Stimulated activated CD4-positive, alpha-beta T cell treated with anti-CD3 and anti-CD28 coated beads, Interleukin-15, amount 100 ng/mL, for 48 hours (primary cell): ENCODE measurements at places on chromosomes 11 and 22.

DNA sequence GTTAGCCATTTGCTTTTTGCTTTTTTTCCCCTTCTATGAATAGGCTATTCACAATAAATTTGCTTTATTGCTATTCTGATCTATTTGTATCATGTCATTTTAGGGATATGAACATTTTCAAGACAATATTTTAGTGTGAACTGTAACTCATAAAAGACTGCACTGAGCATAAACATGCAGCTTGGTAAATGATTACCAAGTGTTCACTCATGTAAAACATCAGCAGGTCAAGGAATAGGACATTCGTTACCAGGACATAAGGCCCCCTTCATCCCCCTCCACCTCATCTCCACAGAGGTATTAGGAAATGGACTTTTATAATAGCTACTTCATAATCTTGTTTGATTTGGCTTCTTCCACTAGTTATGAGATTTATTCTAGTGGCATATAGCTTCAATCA is 12.4 kb downstream of the NLRP14 start:
- no peak for DNase-seq

GRCh38 chr11:64910451-64911093 is 6.4 kb downstream of the ATG2A start:
- DNase-seq = no peak

GRCh38 chr11:118699506-118700220 is 20.2 kb upstream of the TREH start:
- no peak for DNase-seq

DNA sequence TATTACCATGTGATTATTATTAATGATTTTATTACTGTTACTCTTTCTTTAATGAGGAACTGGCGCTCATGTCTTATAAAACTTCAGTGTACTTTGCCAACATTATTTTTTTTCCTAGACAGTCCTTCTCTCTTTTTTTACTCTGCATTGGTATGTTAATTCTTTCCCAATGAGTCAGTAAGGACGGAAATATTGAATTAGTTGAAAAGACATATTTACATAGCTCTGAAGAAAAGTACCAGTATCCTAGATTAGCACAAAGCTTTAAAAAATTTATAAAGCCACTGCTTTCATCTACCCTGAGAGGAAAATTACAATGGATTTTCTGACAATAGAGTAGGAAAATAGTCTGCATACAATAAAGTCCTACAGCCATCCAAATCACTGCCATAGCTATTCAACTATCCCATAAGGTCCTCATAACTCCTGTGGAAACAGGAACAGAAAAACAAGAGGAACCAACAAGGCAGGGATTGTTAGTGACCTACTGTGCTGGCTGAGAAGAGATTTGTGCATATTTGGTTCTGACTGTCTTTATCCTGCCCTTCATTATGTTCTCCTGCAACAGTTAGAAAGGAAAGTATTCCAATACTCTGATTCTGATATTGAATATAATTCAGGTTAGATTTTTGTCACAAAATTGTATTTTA is 314.4 kb downstream of the AASDHPPT start:
- no peak for DNase-seq

DNA sequence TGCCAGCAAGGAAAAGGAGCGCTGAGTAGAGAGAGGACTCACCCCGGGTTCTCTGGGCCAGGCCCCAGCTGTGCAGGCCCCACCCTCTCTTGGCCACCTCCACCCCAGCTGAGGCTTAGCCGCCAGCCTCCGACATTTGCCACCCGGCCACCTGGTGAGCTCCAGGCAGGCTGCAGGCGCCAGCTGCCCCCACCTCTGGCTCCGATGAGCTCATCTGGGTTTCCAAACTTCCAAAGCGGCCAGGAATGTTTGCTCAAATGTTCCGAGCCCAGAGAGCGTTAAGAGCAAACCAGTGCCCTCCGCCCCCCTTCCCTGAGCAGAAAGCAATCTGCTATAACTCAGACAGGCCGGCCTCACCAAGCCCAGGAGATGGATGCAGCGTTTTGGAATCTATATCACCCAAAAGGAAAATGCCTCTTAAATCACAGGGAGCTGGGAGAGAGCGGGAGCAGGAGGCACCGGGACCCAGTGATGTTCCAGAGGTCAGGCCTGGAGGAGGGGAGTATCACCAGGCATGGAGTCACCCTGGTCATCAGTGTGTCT is 9.1 kb upstream of the MN1 start:
- no peak for DNase-seq

DNA sequence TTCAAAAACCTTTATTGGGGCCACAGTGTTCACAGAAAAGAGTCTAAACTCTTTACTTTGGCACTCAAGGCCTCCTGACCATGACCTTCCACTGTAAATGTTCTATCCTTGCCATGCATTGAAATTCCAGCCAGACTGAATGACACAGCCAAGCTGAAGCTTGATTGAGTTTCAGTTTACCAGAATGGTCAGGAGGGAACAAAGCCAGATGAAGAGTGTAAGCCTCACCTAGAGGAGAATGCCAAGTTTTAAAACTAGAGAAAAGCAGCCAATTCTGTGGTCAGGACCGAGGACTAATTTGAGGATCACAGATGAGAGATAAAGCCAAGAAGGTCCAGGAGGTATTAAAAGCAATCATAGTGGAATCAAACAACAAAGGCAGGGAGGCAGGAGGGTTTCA is 215.3 kb downstream of the KCNA4 start:
- no peak for DNase-seq

DNA sequence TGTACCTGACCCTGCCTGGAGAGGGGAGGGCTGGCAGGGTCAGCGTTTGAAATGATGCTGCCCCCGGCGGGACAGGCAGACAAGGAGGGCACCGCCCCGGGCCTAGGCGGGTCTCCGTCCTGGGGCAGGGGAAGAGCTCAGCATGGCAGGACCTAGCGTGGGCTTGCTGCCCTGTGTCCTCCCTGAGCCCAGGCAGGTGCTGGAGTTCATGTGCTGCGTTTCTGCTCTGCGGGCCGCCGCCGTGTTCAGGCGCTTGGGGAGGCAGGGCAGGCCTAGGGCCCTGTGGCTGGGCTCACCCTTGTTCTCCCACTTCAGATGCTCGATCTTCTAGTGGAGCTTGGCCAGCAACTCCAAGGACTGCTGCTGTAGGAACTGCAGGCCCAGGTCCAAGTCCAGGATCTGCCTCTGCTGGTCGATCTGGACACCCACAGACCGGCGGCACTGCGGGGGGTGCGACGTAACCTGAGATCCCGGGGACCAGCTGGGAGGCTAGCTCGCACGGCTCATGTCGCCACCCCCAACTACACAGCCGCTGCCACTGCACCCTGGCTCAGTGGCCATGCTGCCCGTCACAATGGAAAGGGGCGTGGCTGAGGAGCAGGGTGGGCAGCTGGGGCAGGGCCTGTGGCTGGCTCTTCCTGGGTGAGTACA is 84.4 kb downstream of the MED15 start:
- no peak for DNase-seq

DNA sequence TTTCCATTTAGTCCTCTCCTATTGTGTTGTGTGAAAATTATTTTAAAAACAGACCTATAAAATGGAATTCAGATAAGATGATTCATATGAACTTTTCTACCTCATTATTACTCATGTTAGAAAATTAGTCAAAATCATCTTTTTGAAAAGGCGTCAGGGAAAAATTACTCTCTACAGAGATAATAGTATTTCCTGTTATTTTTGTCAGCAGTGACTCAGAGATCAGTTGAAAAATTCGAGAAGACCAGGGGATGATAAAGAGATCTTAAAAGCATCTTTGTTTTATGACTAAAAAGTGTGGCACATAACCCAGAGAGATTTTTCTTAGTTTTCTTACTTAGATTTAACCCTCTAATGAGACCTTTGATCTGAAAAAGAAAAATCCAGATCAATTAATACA is 157.9 kb upstream of the CARD18 start:
- DNase-seq = no peak

GRCh38 chr22:23837911-23838680 is 710 bp downstream of the DERL3 start:
- DNase-seq = no peak

DNA sequence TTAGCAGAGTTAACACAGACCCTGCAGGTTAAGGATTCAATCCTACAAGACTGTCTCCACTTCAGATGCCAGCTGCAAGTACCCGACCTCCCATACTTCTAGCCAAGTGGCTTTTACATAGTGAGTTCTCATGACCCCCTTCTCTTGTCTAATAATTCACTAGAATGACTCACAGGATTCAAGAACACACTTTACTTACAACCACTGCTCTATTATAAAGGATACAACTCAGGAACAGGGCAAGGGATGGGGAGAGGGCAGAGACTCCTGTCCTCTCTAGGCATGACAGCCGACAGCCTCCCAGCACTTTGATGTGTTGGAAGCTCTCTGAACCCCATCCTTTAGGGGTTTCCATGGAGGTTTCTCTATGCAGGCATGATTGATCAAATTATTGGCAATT is 60.0 kb downstream of the MYO18B start:
- no peak for DNase-seq

DNA sequence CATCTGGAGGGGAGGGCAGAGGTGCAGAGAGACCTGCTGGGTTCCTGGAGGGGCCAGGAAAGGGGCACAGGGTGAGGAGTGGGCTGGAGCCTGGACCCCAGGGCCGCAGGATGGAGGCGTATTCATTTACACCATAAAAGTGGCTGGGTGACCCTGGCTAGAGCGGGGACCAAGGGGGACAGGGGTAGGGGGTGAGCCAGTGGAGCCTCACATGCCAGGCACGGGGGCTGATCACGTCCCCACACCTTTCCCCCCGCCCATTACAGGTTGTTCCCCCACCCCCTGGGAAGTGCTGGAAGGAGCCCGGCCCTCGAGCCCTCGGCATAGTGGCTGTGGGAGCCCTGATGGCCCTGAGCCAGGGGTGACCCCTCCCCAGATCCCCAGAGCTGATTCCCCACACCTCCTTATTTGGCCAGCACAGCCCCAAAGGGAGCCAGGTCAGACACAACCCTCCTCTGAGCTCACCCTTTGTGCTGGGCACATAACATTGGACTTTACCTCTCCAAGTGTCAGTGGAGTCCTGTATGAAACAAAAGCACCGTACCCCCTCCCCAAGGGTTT is 781 bp downstream of the TCIRG1 start:
- no peak for DNase-seq

GRCh38 chr11:13373216-13373615 is 89.8 kb downstream of the BTBD10 start:
- DNase-seq = no peak

GRCh38 chr11:59259867-59260475 is 47.2 kb upstream of the MPEG1 start:
- DNase-seq = no peak
